Activated CD4-positive, CD25-positive, alpha-beta regulatory T cell treated with anti-CD3 and anti-CD28 coated beads, Interleukin-2, amount 50 U/mL, for 16 hours (primary cell): ENCODE measurements at places on chromosomes 12 and 14.

- DNase-seq = peak; percentile 19
Observed at GRCh38 chr12:104137001-104137901, 759 bp downstream of the NFYB start.

GRCh38 chr12:96447256-96447655 is 42.1 kb upstream of the CFAP54 start:
- DNase-seq = no peak

DNA sequence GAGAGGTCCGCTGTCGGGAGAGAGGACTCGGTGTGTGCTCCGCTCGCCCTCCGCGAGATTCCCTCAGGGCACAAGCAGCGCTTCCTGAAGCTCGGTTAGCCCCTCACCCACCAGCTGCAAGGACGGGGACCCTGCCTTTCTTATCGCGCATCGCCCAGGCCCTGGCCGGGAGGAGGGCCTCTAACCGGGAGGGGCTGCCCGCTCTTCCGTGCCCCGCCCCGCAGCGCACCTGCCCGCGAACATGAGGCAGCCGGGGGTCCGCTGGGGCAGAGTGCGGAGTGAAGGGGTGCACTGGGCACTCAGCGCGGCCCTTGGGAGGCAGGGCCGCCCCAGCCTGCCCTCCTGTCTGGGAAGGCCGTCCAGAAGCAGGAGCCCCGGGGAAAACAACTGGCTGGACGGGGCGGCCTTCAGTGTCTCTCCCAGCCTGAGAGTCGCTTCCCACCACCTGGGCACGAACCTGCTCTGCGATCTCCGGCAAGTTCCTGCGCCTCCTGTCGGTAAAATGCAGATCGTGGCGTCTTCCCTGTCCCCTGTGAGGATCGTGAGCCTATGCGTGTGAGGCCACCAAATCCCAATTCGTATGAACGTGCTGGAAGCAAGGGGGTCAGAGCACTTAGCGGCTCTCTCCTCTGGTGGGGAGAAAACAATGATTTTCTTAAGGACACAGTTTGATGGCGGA is 28.0 kb upstream of the ADIPOR2 start:
- no peak for DNase-seq

GRCh38 chr14:36662543-36663403 is 1.1 kb downstream of the PAX9 start:
- DNase-seq = no peak
